ENCODE measurements at places on chromosomes 5 and 9. TPM values are rescaled to one million over a fixed set of nuclear protein-coding genes. Genes with fewer than 3 reads are reported as not detected.

The RORB gene
- polyA plus RNA-seq = 0.20 TPM

The PDE6A gene
- polyA plus RNA-seq = 0.06 TPM

DNA sequence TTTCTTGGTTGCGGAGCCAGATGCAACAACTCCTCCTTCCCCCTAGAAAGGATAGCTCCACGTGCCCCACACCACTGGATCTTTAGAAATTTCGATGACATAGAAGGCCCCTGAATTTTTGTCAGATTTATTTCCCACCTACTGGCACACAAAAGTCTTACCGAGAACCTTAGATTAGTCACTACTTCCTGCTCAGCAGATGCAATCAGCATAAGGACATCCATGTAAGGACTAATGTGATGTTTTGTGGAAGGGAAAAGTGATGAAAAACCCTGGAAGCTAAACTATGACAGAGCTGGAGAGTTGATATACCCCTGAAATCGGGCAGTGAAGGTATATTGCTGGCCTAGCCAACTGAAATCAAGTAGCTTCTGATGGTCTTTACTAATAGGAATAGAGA is 125.5 kb upstream of the NFIL3 start:
- DNase-seq = no peak

DNA sequence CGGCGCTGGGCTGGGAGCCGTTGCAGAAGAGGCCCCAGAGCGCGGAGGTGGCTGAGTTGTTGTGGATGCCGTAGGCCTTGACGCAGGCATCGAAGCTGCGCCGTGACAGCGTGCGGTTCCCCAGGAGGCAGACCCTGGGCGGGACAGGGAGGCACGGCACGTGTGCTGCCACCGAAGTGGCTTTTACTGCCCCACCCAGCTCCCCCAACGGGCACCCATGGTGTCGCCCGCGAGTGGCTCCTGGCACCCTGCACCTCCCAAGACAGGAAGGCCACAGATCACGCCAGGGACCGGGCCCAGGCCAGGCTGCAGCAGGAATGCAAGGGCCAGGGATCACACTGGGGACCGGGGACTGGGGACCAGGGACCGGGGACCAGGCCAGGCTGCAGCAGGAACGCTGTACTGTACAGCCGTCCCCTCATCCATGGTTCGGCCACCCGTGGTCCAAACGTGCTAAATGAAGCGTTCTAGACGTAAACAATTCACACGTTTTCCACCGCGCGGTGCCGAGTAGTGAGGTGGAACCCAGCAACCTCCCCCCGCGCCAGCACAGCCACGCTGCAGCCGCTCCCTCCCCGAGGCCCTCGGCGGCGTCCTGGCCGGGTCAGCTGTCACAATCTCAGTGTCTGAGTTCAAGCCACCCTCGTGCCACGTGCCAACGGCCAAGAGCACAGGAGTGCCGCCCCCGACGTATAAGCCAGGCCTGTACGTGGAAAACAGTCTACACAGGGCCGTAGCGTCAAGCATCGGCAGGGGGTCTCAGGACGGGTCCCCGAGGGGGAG is 27.8 kb downstream of the SLC12A7 start:
- DNase-seq = no peak

DNA sequence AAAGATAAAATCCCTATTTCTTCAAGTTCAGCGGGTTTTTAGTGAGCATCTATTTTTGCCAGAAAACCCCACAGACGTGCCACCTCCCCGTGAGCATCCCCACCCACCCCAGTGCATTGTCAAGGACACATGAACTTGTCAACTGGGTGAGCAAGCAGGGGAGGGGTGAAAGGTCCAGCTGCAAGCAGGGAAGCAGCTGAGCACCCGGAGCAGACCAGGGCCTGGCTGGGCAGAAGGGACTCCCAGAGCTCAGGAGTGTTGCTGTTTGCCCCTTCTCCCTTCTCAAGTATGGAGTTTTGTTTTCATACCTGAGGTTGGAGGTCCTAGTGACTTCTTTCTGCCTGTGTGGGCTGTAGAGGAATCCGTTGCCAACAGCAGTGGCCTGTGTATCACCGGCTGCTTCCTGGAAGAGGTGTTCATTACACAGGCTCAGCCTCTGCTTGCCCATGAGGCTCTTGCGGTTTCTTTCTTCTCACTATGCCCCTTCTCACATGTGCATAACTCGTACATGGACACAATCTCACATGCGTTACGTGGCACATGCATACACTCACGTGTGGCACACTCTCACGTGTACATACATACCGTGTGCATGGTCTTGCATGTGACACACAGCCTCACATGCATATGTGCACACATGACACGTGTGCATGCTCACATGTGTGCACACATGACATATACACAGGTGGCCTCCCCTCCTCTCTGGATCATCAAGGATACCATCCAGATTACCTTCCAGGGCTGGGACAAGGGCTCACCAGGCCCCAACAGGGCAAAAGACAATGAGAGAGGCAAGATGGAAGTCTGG is 126.7 kb downstream of the MVB12B start:
- no peak for DNase-seq

- DNase-seq = no peak
These were observed 31.4 kb downstream of the SLF1 start for GRCh38 chr5:94649874-94650273.

GRCh38 chr9:130537346-130538050 is 41.9 kb upstream of the FUBP3 start:
- DNase-seq = no peak

- no peak for DNase-seq
These were observed 166.1 kb downstream of the GNAQ start for GRCh38 chr9:77865385-77866047.

- no peak for DNase-seq
These were observed 75.4 kb downstream of the MAP1B start for GRCh38 chr5:72182686-72183085.

- no peak for DNase-seq
These were observed 959 bp upstream of the FBXL17 start for GRCh38 chr5:108382784-108383330.
